ENCODE measurements at places on chromosomes 5 and 9.

- DNase-seq: no peak
Measured at GRCh38 chr5:105195765-105196164, 1633.2 kb upstream of the NUDT12 start.

DNA sequence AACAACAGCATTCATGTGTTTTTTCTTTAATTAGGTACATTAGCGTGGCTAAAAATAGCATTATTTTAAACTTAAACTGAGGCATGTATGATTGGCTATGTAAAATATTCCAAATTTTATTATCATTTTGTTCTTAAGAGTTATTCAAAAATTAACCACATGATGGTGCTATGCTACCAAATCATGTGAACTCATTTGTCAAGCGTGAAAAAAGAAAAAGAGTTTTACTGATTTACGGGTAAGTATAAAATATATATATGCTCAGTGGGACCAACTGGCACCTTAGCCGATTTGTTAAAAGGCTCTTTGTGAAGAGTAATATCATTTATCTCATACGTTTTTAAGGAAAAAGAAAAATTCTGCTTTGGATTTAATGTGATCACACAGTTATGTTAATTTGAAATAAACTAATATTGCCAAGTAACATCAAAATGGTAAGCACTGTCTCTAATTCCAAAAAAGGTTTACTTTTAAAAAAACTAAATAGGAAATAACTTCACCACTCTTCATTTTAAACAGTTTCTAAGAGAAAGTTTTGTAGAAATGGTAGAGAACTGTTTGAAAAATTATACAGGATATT lies 1042.3 kb downstream of the CDH12 start:
- no peak for DNase-seq

GRCh38 chr9:134230942-134231325 lies 66.6 kb upstream of the RNU6ATAC start:
- DNase-seq: no peak

DNA sequence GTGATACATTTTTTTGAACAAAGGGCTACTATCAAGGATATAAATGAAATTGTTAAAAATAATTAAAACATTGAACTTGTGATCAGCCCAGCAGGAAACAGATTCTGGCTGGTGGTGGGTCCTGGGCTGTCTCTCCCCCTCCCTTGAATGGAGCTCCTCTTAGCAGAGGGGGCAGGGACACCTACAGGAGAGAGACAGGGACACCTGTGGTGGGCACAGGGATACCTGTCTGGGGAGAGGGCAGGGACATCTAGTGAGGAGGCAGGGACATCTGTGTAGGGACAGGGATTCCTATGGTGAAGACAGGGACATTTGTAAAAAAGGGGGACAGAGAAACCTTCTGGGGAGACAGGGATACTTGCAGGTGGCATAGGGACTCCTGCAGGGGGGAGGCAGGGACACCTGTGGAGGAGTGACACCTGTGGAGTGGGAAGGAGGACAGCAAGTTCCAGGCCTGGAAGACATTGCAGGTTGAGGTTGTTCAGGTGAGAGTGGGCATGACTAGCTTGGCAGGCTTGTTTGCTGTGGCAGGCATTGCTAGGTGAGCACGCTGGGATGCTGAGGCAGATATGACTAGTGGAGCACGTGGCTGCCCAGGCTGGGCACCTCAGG lies 264.2 kb downstream of the IRX2 start:
- DNase-seq: no peak
